DND-41 (cell line): ENCODE measurements at places on chromosomes 11 and 22.

GRCh38 chr11:38384568-38384967 lies 1786.5 kb upstream of the RAG2 start:
- H3K4me3 ChIP-seq = no peak overlapping the region
- H3K36me3 ChIP-seq = no peaks in the 10 kb centered on the region
- no peaks in the 10 kb centered on the region for H3K4me1 ChIP-seq

DNA sequence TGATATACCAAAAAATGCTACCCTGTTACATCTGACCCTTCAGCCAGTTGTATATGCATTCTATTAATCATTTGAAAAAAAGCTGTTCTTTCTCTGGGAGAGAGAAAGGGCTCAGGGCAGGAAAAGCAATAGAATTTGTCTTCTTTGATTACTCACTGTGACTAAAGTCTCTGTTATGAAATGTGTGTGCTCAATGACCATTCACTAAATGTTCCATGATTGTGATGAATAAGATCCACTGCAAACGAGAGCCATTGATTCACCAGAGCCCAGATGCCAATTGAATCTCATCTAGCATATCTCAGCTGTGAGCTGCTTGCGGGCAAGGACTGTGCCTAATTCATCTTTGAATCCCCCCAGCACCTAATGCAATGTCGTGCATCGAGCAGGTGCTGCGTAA lies 184.3 kb downstream of the OPCML start:
- H3K4me1 ChIP-seq = no peaks in the 10 kb centered on the region
- H3K27ac ChIP-seq = no peak overlapping the region
- DNase-seq = no peak
- H3K4me3 ChIP-seq = no peak overlapping the region

DNA sequence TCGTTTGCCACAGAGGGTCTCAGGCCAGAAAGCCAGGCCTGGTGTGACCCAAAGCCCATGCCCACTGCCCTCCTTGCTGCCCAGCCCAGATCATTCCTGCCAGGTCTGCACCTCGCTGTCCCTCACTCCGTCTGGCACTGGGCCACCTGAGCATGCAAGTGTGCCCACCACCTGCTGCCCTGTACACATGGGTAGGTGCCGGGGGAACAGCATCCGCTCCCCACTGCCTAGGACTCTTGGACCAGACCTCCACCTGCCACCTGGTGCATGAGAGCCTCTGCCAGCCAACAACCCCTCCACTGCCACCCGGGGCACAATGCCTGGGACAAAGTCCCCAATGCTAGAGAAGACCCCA lies 12.5 kb downstream of the MGAT3 start:
- H3K4me3 ChIP-seq = no peak overlapping the region
- H3K27me3 ChIP-seq = no peaks in the 10 kb centered on the region
- H3K4me1 ChIP-seq = no peaks in the 10 kb centered on the region; the same call in 1 of the 2 replicates
- no peak for DNase-seq
- no peak overlapping the region for H3K27ac ChIP-seq

GRCh38 chr22:30857791-30858190 lies 110.8 kb downstream of the MORC2 start:
- H3K27ac ChIP-seq = no peak overlapping the region
- H3K27me3 ChIP-seq = no peaks in the 10 kb centered on the region
- no peaks in the 10 kb centered on the region for H3K4me1 ChIP-seq

DNA sequence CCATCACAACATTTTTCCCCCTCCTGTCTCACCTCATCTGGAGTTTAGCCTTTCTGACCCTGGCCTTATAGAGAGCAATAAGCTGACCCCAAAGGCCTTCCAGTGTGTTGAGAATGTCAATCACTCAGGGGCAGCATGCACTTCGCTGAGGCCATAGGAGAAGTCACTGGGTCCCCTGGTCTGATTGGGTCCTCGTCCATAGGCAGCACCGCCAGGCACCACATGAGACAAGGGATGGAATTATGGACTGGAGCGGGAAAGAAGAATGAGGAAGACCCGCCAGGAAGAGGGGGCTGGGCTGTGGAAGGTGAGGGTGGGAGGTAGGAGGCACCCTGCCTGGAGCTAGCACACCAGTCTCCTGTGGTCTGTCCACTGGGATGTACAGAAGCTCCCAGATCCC lies 72.9 kb downstream of the DSCAML1 start:
- no peak overlapping the region for H3K4me3 ChIP-seq
- no peaks in the 10 kb centered on the region for H3K36me3 ChIP-seq
- no peaks in the 10 kb centered on the region for H3K27me3 ChIP-seq
- no peaks in the 10 kb centered on the region for H3K4me1 ChIP-seq

DNA sequence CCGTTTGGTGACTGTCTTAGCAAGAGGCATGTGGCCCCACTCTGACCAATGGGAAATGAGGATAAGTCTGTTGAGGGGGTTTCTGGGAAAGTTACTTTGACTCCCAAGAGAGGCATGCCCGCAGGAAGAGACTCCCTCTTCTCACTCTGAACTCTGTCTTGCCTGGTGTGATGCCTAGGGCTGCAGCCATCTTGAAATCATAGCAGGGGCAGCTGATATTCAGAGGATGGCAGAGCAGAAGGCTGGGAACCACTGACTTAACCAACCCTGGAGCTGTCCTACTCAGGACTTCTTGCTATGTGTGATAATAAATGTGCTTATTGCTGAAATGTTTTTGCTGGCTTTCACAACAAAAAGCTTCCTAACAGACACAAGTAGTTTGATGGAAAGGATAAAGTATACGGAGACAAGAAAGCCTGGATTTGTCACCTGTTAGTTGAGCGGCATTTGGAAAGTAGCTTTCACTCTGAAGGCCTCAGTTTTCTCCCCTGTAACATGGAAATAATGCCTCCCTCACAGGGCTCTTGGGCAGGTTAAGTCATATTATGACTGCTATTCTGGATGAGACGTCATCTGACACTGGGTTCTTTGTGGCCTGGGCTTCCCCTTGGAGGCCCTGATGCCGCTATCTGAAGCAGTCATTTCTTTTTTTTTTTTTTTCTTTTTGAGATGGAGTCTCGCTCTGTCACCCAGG lies 128.5 kb downstream of the CEP164 start:
- peaks cover 8% of the 10 kb centered on the region; the same call in 1 of the 2 replicates for H3K36me3 ChIP-seq
- H3K4me1 ChIP-seq = no peaks in the 10 kb centered on the region
- H3K27me3 ChIP-seq = no peaks in the 10 kb centered on the region
- DNase-seq = no peak

DNA sequence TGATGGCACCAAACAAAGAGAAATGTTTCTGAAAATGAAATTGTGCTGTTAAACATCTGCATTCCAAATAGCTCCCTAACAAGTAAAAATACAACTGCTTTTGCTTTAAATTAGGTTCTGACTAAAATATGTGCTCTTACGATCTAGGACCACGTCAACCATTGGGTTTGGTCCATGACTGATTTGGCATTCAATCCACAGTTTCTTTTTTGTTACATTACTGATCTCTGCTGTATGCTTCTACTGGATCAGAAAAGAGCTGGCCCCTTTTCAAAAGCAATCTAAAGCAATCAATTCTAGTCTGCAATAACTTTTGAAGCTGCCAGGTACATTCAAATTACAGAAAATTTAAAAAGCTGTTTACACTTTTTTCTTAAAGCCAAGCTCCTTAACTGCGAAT lies 1047.1 kb upstream of the CCDC90B start:
- DNase-seq = no peak
- H3K27ac ChIP-seq = no peak overlapping the region
- no peaks in the 10 kb centered on the region for H3K27me3 ChIP-seq
- no peaks in the 10 kb centered on the region for H3K36me3 ChIP-seq
- H3K4me3 ChIP-seq = no peak overlapping the region

DNA sequence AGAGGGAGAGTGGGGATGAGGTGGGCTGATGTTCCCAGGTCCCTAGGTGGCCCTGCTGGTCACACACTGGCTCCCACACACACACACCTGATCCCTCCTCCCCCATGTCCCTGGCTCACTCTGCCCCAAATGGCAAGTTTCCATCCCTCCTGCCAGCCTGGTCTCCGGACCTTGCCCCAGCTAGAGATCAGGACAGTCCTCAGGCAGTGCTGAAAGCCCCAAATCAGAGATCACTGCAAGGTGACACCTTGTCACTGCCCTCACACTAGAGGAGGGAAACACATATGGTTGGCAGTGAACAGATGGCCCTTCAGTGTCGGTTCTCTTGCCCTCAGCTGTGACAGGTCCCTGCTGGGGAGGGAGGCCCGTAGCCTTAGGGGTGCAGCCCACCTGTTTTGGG lies 7.6 kb downstream of the TMPRSS5 start:
- H3K36me3 ChIP-seq = no peaks in the 10 kb centered on the region
- no peaks in the 10 kb centered on the region for H3K4me1 ChIP-seq
- H3K4me3 ChIP-seq = no peak overlapping the region
- H3K27me3 ChIP-seq = no peaks in the 10 kb centered on the region

DNA sequence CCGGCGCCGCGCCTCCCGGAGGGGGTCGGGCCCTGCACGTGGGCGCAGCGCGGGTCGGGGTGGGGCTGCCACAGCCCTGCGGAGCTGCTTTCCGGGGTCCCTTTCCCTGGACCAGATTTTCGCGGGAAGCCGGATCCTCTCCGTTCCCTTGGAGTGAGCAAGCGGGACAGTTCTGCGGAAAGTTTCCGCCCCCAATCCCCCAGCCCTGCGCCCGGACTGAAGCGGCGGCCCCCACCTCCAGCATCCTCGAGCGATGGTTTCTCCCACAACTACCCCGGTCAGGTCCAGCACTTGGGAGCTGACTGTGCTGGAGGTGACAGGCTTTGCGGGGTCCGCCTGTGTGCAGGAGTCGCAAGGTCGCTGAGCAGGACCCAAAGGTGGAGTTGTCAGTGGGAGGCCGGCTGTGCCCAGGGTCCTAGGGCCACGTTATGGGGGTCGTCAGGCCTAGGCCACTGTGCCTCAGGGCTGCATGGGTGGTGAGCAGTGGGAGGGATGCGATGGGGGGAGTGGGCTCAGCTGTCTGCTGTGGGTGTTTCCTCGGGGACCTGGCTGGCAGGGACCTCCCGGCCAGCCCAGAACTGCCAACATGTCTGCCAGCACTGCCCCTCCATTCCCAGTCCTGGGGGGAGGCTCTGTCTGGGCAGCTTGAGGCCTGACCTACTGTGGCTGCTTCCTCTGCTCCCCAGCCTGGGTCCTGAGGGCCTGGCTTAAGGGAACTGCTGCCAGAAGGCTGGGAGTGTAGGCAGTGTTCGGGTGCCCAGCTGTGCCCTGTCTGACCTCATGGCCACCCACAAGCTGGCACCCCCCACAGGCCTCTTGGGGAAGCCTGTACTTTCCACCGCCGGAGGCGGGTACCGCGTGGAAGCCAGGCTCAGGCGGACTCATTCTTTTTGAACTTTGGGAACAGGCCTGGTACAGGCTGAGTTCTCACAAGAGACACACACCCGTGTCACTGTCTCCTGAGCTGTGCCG lies 726 bp downstream of the ST3GAL4 start:
- peaks cover 69% of the 10 kb centered on the region for H3K4me1 ChIP-seq
- H3K27me3 ChIP-seq = no peaks in the 10 kb centered on the region
- DNase-seq = peak; percentile 60

DNA sequence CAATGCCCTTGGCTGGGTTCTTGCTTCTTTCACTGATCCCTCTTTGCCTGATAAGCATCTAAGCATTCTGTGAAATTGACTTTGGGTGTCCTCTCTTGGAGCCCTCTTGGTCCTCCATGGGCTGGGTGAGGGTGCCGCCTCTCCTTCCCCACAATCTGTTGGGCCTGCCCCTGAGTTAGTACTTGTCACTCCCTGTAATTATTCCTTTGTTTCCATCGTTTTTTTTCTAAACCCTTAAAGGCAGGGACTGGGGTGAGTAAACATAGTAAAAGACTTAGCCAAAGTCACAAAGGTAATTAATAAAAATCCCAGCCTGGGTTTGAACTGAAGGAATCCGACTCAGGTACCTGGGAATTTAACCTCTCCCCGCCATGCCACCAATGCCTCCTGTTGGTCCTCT lies 188.1 kb downstream of the MYO18B start:
- H3K27ac ChIP-seq = no peak overlapping the region
- no peak for DNase-seq
- no peaks in the 10 kb centered on the region for H3K36me3 ChIP-seq

DNA sequence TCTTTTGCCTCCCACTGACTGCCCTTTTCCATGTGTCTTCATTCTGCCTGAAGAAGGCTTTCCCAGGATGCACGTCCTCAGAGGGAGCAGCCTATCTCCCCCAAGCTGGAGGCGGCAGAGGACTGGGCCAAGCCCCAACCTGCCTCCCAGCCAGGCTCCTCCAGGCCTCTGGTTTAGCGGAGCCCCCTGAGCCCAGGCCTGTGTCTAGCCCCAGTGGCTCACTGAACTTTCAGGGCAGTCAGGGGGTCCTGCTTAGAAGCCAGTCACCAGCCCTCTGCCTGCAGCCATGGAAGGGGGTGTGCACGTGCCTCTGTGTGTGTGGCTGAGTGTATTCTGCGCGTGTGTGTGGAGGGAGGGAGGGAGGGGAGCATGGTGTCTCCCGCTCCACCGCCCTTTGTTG lies 10.4 kb upstream of the GRK2 start:
- H3K36me3 ChIP-seq = peaks cover 59% of the 10 kb centered on the region
- H3K4me1 ChIP-seq = no peaks in the 10 kb centered on the region
- DNase-seq = no peak

GRCh38 chr11:112817376-112817775 lies 143.8 kb upstream of the NCAM1 start:
- no peak for DNase-seq
- H3K27me3 ChIP-seq = no peaks in the 10 kb centered on the region
- no peak overlapping the region for H3K4me3 ChIP-seq
- no peaks in the 10 kb centered on the region for H3K4me1 ChIP-seq
- H3K36me3 ChIP-seq = no peaks in the 10 kb centered on the region

GRCh38 chr11:100555931-100556330 lies 131.2 kb upstream of the ARHGAP42 start:
- H3K36me3 ChIP-seq = no peaks in the 10 kb centered on the region
- DNase-seq = no peak
- H3K27me3 ChIP-seq = no peaks in the 10 kb centered on the region
- H3K27ac ChIP-seq = no peak overlapping the region
- H3K4me1 ChIP-seq = no peaks in the 10 kb centered on the region

DNA sequence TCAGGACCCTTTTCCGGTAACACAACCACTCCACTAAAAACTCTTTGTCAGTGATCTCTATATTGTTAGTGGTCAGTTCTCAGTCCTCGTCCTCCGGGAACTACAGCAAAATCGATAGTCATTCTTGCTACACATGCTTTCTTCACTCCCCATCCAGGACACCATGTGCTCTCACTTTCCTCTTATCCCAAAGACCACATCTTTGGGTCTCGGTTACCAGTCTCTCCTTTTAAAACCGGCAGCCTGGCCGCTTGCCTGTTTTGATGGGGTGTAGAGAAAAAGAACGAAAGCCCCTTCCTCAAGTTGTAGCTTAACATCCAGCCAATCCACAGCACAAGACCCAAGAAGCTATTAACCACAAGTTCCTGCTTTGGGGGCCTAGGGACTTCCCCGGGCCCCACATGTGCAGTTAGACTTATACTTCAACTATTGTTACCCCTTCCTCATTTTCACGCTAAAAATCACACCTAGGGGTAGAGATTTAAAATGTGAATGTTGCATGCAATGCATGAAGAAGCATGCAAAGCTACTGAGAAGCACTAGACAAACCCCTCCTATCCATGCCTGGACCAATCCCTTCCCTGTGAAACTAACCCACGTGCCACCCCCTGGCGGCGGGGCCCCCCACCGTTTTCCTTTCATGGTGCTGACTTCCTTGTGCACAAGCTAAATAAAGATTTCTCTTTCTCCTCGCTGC lies 1.5 kb upstream of the TOLLIP start:
- no peak for DNase-seq
- peaks cover 12% of the 10 kb centered on the region; the same call in 1 of the 2 replicates for H3K36me3 ChIP-seq
- peak overlapping the region; percentile 97 for H3K4me3 ChIP-seq
- H3K27me3 ChIP-seq = no peaks in the 10 kb centered on the region
